Stimulated activated CD4-positive, alpha-beta T cell treated with anti-CD3 and anti-CD28 coated beads, Interleukin-2, amount 100 ng/mL, for 4 hours (primary cell): ENCODE measurements at places on chromosomes 3 and 15.
A peak's percentile ranks its signal among the peaks of the same experiment; 100 is the strongest.

GRCh38 chr15:26879706-26880105 lies 12.8 kb downstream of the GABRA5 start:
- DNase-seq = no peak

DNA sequence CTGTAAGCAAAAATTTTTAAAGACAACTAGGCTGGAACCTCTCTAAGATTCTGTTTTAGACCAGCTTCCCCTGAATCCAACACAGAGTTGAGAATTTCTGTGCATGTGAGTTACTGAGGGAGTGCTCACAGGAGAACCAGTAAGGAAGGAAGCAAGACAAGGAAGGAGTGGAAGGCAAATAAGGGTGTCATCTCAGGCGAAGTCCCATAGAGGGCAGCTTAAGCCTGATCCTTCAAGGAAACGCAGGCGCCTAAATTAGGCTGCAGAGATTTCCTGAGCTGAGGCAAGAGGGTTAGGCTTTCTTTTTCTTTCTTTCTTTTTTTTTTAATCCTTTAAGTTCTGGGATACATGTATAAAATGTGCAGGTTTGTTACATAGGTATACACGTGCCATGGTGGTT lies 36.2 kb upstream of the COL6A6 start:
- no peak for DNase-seq

GRCh38 chr3:193987186-193987585 lies 148.8 kb upstream of the HES1 start:
- no peak for DNase-seq

DNA sequence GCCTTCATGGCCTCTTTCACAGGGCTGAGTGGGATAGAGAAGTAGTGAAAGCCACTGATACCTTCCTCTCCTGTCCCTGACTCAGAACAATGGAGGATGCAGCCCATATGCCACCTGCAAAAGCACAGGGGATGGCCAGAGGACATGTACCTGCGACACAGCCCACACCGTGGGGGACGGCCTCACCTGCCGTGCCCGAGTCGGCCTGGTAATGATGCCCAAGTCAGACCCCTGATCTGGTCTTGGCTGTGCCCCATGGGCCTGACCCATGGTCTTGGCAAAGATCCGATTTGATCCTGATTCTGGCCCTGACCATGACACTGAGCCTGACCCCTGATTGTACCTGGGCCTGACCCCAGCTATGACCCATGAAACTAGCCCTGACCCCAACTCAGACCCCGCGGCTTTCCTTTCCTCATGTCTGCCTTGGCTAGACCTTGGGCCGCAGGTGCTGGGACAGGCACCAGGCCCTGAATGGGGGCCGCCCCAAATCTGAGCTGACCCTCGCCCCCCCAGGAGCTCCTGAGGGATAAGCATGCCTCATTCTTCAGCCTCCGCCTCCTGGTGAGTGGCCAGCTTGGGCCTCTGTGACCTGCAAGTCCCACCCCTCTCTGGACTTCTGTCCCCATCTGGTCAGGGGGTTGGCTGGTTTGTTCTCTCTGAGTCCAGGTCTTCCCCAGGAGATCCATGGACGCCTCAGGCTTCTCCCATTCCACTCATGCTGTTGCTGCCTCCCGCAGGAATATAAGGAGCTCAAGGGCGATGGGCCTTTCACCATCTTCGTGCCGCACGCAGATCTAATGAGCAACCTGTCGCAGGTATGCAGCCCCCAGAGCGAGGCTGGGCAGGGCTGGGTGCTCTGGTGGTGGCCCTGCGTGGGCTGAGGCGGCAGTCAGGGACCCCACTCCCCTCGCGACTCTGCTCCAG lies 15.6 kb downstream of the NT5DC2 start:
- DNase-seq = no peak

DNA sequence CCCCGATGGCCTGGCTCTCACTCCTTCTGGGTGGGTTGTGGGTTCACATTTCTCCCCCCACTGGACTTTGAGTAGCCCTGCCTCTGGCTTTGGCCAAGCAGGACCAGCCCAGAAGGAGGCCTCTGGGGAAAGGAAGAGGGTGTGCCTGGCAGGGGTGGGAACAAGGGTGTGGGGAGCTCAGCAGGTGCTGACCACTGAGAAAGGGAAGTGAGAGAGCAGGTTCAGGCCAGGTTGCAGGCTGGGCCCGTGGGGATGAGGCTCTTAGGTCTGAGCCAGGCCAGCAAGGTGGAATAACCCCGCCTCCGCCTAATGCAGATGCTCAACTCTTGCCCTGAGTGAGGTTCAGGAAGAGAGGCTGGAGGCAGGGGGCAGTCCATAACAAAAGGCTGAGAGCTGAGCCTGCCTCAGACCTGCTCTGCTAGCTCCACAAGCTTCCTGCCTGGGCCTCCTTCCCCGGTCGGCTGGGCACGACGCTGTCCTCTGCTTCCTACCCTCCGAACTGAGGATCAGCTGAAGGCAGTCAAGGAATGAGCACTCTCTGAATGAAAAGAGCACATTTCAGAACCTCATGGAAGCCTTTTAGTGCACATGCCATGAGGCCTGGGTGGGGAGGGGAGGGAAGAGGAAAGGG lies 82.7 kb downstream of the TLE3 start:
- no peak for DNase-seq

- no peak for DNase-seq
Measured at GRCh38 chr3:8982509-8982908, 19.2 kb upstream of the RAD18 start.

- DNase-seq = no peak
Measured at GRCh38 chr3:176079785-176080184, 1117.5 kb downstream of the TBL1XR1 start.

DNA sequence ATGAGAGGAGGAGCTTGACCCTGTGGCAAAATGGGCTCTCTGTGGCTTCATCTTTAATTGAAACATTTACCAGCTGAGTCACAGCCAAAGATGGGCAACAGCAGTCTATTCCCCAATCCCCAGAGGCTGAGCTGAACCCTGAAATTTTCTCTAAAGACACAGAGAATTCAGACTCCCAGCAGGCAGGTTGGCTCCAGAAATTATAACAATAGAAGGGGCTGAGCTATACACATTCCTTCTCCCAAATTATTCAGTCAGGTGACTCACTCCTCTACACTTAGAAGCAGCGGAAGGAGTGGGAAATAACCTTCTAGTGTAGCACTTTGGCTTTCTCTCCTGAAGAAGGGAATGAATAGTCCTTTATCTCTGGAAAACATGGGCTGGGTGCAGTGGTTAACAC lies 264.3 kb upstream of the ARHGEF26 start:
- no peak for DNase-seq

- no peak for DNase-seq
Measured at GRCh38 chr15:64747578-64747977, 27.8 kb downstream of the RBPMS2 start.

DNA sequence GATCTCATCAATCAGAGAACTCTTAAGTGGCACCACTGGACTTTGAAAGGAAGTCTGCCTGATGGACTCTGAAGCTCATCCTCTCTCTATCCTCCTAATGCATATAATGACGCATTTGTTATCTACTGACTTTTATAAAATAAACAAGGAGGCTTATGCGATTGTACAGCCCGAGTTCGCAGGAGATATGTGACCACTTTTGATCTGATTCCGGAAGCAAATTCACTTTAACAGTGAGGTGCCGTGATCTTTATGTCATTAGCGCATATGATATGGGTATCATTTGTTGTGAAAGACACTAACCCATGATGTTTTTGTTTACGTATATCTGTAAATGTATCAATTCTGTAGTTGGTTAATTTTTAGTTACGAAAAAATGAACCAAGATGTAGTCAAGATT lies 427 bp upstream of the RNF111 start:
- DNase-seq = no peak

GRCh38 chr15:55250392-55250791 lies 39.2 kb downstream of the RAB27A start:
- no peak for DNase-seq

GRCh38 chr15:38819387-38819950 lies 254.9 kb upstream of the RASGRP1 start:
- DNase-seq = no peak

GRCh38 chr3:171774521-171774920 lies 35.8 kb downstream of the PLD1 start:
- no peak for DNase-seq

GRCh38 chr3:71542521-71543370 lies 40.8 kb downstream of the FOXP1 start:
- no peak for DNase-seq

DNA sequence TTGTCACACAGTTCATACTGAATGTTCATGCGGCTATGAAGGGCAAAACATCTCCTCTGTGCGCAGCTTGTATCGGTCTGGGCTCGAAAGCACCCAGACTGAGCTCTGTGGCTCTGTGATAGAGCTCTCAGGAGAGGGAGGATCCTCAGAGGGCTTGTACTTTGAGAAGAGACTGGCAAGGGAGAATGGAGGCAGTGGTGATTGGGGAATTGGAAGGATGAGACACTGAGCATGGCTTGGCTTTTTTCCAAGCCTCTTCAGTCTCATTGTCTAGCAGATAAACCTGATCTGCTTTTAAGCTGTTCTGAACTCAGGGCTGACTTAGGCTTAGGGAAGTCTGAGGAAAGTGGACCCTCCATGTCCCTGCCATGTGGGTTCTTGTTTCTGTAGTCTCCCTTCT lies 43.0 kb downstream of the RAD54L2 start:
- no peak for DNase-seq

- no peak for DNase-seq
Measured at GRCh38 chr3:93962798-93963197, 10.9 kb downstream of the PROS1 start.

DNA sequence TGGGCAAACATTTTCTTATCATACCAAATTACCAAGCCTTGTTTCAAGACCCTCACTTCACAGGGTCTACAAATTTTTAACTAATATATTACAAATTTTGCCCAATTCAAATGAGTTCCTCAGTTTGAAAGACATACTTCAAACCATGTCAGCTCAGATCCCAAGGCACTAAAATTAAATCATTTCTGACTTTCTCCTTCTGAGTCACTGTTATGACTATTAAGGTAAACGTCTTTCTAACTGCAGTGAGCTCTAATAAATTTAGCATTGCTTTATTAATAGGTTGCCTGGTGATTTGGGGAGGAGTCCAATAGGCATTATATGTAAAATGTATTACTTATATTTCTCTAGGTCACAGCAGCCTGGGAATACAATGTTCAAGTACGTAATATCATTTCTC lies 158.2 kb upstream of the ARHGEF26 start:
- no peak for DNase-seq

DNA sequence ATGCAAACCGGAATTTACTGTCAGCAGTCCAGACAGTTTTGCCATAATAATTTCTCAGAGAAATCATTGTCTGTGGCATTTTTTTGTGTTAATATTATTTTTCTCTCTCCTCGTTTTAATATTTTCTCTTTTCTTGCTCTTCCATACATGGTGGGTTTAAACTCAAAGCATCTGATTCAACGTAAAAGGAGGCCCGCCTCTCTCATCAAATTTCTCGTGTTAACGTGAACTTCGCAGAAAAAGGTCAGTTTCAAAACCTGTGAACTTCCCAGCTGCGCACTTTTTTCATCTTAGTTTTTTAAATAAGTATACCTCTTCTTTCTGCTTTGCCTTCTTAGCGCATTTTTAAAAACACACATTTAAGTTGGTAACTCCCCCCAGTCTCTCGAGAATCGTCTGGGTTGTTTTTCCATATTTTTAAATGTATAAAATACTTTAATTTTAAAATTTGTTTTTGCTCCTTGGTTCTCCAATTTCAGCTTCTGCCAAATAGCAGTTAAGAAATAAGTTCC lies 9.1 kb downstream of the SHOX2 start:
- DNase-seq = no peak

- DNase-seq = no peak
Measured at GRCh38 chr3:196968233-196969133, at the start of gene PIGZ. Gene PIGZ, minus strand, starts transcription at chr3:196968833. Its CDS starts 16,802 bp downstream, at chr3:196952031.

DNA sequence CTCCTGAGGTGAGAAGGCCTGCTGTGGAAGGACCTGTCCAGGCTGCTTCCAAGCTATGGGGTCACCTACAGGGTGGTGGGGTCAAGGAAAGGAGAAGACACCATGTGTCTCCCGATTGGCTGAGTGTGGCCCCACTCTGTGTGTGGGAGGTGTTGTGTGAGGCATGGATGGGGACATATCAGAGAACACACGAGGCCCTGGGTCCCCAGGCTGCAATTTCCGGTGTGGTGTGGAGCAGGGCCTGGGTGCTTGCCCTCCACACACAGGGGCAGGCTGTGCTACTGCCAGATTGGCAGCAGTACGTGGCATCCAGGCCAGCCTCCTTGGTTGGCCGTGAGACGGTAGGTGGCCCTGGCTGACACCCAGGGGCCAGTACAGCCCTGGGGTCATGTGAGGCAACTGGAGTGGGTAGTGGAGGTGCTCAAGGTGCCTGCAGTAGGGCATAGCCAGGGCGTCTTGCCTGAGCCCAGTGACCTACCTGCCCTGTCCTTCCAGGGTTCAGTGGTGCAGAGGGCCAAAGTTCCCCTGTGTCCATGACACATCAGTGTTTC lies 233.8 kb downstream of the SNRPN start:
- no peak for DNase-seq

DNA sequence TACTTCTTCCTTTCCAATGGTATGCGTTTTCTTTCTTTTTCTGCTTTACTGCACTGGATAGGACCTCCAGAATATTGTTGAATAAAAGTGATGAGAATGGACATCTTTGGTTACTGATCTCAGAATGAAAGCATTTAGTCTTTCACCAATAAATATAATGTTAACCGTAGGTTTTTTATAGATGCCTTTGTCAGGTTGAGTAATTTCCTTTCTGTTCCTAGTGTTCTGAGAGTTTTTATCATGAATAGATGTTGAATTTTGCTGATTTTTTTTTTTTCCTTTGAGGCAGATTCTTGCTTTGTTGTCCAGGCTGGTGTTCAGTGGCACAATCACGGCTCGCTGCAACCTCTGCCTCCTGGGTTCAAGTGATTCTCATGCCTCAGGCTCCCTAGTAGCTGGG lies 158.4 kb downstream of the KLHL25 start:
- DNase-seq = no peak

- DNase-seq = no peak
Measured at GRCh38 chr15:36062357-36062756, 516.4 kb upstream of the DPH6 start.

- peak; percentile 65 for DNase-seq
Measured at GRCh38 chr3:14125193-14126016, 553 bp downstream of the TMEM43 start.

- no peak for DNase-seq
Measured at GRCh38 chr3:38696034-38696433, 46.5 kb upstream of the SCN5A start.

GRCh38 chr3:39262846-39263245 lies 17.0 kb downstream of the CX3CR1 start:
- DNase-seq = no peak

- no peak for DNase-seq
Measured at GRCh38 chr15:31571676-31572075, 245.0 kb downstream of the KLF13 start.
